ENCODE measurements at places on chromosomes 4 and X.

GRCh38 chr4:180567080-180567479 is 1676.1 kb upstream of the TENM3 start:
- DNase-seq, result no peak

GRCh38 chr4:26217961-26218676 is 102.7 kb upstream of the RBPJ start:
- DNase-seq, result no peak

GRCh38 chr4:1568855-1569460 is 115.2 kb downstream of the FAM53A start:
- no peak for DNase-seq

DNA sequence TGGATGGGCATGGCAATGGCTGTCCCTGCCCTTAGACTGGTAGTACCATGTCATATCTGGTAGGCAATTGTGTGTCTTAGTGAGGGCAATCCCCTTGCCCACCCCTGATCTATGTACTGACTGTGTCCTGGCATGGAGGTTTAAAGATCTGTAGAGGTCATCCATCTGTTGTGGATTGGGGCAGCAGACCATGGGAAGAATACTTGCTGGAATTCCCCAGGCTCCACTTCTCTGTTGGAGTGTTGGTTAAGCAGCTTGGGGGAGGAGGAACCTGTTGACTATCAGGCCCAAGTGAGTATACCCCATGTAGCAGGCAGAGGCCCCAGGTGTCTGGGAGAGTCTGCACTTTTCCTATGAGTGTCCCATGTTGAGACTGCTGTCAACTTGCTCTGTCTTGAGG is 246.7 kb upstream of the DIPK2B start:
- DNase-seq, result no peak

GRCh38 chr4:8281519-8282133 is 12.1 kb downstream of the HTRA3 start:
- DNase-seq, result no peak

DNA sequence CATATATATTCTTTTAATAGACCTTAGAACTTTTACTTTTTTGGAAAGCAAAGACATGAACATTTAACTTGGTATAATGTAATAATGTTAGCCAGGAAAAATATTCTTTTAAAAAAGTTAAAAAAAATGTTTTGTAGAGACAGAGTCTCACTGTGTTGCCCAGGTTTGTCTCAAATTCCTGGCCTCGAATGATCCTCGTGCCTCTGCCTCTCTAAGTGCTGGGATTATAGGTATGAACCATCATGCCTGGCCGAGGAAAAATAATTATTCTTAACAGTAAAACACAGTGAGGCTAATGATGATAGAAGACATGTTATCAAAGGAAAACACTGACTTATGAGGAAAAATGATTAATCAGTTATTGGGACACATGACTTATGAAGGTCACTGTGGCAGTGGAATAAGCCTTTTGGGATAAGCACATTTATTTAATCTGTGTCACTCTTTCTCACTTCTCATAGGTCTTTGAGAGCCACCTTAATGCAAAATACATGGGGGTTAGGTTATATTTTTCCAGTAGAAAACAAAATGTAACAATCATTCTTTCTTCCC is 6.0 kb upstream of the BMP2K start:
- no peak for DNase-seq

DNA sequence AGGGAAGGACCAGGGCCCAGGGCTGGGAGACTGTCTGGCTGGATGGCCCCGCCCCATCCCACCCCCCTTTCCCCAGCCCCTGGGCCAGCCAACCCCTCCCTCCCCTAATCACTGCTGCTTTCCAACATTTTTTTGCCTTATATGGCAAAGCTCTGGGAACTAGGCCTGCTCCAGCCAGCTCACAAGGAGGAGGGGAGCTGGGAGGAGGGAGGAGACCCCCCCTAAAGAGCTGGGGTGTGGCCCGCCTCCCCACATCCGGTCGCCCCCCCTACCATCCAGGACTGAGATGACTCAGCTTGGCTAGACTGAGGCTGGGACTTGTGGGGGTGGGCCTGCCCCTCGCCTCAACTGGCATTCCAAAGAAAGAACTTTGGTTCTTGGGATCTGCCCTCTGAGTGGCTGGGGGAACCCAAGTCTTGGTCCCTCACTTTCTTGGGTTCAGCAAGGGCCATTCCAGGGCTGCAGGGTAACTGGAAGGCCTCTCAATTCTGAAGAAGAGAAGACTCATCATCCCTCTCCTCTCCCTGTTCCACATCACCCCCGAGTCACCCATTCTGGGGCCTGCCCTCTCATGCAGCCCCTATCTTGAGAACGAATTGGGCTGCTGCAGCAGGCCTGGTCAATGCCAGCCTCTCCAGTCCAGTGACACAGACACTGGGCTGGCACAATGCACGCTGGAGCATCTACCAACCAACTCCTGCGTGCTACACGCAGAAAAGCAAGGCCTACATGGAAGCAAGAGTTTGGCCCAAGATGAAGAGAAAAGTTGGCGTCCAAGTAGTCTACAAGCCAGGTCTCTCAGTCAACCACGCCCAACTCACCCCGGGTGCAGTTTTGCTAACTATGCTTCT is 4.8 kb downstream of the FLNA start:
- DNase-seq, result peak; percentile 56

GRCh38 chr4:3307486-3307885 is 14.7 kb downstream of the RGS12 start:
- DNase-seq, result no peak

- DNase-seq, result no peak
Measured at GRCh38 chr4:17587094-17587822, 10.3 kb downstream of the LAP3 start.

DNA sequence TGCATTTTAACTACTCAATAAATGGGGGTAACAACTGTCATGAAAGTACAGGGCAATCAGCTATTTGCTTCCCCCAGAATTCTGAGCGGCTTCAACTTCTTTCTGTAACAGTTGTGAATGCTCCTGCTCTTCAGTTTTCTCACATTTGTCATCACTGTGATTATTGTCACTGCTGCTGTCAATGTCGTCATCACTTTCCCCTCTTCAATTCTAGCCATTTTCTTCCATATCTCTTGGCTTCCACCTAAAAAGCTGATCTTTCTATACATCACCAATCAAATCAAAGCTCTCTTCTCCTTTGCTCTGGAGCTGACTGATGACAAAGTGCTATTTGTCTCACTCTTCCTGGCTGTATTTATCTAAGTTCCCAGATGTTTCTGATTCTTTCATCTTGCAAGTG is 125.6 kb downstream of the COMMD8 start:
- no peak for DNase-seq

- no peak for DNase-seq
Measured at GRCh38 chr4:126647756-126648397, 984.9 kb upstream of the INTU start.

- no peak for DNase-seq
Measured at GRCh38 chrX:39714471-39714870, 383.3 kb downstream of the BCOR start.

DNA sequence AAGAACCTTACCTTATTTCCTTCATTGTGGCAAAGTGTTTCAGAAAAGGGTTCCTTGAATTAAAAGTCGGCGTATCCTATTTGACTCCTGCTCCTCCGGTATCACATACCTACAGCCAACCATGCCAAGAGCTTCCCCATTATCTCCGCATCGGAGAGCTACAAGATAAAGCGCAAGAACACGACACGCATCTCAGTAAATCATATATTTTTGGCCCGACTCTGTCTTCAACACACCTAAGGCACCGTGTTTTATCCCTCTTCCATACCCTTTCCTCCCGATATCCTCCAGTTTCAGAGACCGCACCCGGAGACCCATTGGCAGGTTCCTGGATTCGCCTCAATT is 497 bp upstream of the THAP9 start:
- DNase-seq, result no peak

GRCh38 chrX:130715299-130715698 is 187.7 kb downstream of the ENOX2 start:
- no peak for DNase-seq

DNA sequence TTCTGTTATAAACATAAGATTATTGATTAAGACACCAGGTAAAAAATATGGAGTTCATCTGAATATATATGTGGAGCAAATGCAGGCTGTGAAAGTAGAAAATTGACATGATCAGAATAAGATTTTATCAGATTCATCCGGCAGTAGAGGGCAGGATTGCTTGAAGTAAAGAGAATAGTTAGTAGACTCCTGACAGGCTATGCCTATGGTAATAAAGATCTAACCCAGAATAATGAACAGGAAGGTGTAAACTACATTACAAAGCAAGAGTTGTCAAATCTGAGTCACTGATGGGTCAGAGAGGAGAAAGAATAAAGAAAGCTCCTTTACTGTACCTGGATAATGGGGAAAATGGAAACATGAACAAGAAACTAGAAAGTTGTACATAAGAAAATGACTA is 20.8 kb upstream of the TMEM184C start:
- DNase-seq, result no peak

DNA sequence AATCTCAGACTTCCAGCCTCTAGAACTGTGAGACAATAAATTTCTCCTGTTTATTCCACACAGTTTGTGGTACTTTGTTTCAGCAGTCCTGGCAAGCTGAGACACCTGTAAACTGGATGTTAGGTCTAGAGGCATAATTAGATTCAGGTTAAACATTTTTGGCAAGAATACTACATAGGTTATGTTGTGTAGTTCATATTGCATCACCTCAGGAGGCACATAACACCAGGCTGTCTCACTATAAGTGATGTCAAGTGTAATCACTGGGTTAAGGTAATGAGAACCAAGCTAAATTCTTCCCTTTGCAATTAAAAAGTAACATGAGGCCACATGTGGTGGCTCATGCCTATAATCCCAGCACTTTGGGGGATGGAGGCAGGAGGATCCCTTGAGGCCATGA is 214.2 kb downstream of the ZNF674 start:
- no peak for DNase-seq

GRCh38 chr4:140637836-140638235 is 69.1 kb upstream of the UCP1 start:
- DNase-seq, result no peak

- DNase-seq, result no peak
Measured at GRCh38 chrX:133402830-133403625, 12.3 kb downstream of the GPC4 start.

DNA sequence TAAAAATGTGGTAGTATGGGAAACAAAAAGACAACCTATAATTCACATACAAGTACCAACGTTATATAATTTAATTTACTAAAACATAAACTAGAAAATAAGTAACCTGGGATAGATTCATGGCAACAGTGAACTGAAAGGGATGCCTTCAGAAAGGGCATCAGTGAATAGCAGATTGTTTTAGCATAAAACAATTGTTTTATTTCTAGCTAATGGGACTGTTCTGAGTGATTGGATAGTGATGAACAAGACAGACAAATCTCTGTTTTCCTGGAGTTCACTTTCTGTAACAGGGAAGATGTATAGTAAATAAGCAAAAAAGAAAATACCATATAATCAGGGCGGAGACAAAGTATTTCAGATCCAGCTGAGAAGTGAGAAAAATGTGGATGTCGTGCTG is 379.1 kb upstream of the SPOCK3 start:
- DNase-seq, result no peak

GRCh38 chr4:153038623-153039311 is 102.6 kb downstream of the FHDC1 start:
- no peak for DNase-seq

GRCh38 chr4:72909461-72909860 is 160.1 kb downstream of the COX18 start:
- no peak for DNase-seq

- DNase-seq, result no peak
Measured at GRCh38 chr4:96677499-96677898, 837.6 kb downstream of the PDHA2 start.

GRCh38 chr4:105196523-105197145 is 50.0 kb downstream of the TET2 start:
- DNase-seq, result no peak

- DNase-seq, result no peak
Measured at GRCh38 chr4:66182636-66183035, 512.3 kb upstream of the EPHA5 start.

GRCh38 chrX:39652336-39652735 is 445.4 kb downstream of the BCOR start:
- no peak for DNase-seq

DNA sequence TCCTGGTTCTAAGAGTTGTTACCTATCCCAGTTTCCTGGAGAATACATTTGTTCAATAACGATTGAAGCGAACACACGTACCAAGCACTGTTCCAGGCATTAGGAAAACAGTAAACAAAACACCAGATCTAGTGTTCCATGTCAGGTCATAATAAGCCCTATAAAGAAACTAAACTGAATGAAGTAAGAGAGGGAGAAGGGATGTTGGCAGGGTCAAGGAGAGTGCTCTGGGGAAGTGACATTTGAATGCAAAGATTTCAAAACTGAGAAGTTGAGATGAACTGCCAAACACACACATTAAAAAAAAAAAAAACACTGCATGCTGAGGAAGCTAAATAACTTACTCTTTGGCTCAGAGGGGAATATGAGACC is 14.4 kb upstream of the ENAM start:
- DNase-seq, result no peak

GRCh38 chr4:184012937-184013336 is 107.8 kb downstream of the STOX2 start:
- DNase-seq, result no peak

DNA sequence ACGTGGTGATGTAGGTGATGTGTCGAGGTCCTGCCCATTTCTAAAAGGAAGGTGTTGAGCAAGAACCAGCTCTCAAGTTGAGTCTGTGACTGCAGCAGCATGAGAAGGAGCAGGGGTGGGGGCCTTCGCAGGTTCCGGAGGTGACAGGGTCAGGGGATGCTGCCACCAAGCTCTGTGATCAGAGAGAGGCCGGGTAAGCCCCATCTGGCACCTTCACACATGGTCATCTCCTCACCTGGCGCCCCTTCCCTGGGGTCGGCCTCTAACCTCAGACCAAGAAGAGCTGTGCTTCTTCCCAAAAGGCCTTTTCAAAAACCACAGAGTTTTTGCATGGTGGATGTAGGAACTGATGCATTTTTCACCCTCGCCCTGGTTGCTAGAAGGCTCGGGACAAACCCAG is 137.6 kb downstream of the CPZ start:
- no peak for DNase-seq

GRCh38 chr4:5708449-5709206 is at the start of gene EVC2:
TSS of gene EVC2 (minus strand) at chr4:5708559. CDS start at chr4:5708513, 46 bp downstream.
- peak; percentile 55 for DNase-seq

DNA sequence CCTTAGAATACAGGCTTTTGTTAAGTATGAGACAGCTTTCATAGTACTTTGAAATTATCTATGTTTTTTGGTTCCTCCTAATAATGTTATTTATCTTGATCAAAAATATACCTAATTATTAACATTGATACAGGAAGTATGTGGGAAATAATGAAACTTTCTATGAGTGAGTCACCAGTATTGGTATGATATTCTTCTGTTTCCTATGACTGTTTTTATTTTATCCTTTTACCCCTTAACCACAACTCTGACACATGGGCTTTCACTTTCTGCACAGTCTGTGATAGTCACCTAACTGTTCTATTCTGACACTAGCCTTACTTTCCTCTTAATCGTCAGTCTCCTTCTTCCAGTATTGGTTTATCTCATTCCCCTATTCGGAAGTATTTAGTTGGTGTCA is 4.7 kb downstream of the THAP9 start:
- no peak for DNase-seq

- DNase-seq, result no peak
Measured at GRCh38 chrX:129738466-129739308, at the start of gene XPNPEP2. TSS of gene XPNPEP2 (plus strand) at chrX:129738979. CDS start at chrX:129739214, 235 bp downstream.

GRCh38 chr4:26126143-26126718 is 194.6 kb upstream of the RBPJ start:
- DNase-seq, result no peak

Measured in progenitor cell of endocrine pancreas (in vitro differentiated cells).